ENCODE measurements at places on chromosomes 1 and 21.

GRCh38 chr21:45291613-45292398 is 4.1 kb upstream of the POFUT2 start:
- DNase-seq, result no peak

DNA sequence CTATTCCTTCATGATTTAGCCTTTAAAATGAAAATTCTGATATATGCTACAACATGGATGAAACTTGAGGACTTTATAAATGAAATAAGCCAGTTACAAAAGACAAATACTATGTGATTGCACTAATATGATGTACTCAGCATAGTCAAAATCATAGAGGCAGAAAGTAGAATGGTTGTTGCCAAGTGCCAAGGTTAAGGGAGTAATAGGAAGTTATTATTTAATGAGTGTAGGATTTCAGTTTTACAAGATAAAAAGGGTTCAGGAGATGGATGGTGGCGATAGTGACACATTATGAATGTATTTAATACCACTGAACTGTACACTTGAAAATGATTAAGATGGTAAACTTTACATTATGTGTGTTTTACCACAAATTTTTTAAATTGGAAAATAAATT is 73.1 kb upstream of the FMN2 start:
- no peak for DNase-seq

DNA sequence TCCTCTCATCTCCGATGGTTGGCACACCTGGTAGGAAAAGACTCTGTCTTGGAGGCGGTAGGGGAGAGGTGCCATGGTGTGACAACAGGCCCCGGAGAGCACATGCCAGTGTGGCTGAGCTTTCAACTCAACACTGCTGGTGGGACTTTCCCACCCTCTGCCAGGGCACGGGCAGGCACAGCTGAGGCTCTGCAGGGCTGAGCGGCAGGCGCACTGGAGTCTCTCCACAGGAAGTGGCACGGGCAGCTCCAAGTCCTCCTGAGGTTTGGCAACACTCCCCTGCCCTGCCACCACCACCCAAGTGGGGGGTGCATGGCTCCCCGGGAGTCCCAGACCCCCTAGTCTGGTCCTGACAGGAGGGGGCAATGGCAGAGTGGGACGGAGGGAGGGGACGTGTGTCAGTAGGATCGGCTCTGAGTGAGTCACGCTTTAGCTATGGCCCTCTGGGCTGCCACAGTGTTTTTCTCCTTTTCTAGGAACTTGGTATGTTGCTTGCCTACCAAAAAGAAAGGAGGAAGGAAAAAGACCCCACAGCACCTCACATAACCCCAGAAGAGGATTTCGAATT is 27.3 kb upstream of the EVA1B start:
- DNase-seq, result no peak

- no peak for DNase-seq
Observed at GRCh38 chr1:220803401-220804201, 16.9 kb downstream of the MTARC1 start.

DNA sequence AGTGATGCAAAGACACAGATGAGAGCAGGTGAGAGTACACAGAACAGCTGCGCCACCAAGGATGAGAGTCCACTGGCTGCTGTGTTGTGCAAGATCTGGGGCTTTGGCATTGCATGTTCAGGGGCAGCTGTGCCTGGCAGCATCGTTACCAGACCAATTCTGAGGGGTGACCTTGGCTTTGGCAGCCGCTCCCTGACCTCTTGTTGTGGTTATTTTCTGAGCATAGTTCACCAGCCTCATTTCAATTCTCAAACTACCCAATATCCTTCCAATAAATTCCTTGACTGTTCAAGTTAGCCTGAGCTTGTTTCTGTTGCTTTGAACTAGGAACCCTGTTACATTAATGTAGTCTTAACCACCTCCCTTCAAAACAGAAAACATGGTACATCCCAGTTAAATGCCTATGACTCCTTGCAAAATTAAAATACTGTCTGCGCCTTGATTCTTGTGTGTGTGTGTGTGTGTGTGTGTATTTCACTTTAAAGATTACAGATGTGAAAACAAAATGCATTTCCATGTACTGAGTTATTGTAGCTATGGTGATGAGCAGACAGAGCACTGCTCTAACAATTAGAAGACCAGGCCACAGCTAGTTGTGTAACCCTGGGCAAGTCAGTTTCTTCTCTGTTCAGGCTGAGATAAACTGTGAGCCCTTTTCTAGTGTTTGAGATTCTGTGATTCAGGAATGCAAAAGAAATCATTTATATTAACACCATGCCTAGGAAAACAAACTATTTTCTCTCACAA is 106.3 kb upstream of the GUCA2B start:
- no peak for DNase-seq

- no peak for DNase-seq
Observed at GRCh38 chr1:44812822-44813543, 4.7 kb downstream of the BTBD19 start.

DNA sequence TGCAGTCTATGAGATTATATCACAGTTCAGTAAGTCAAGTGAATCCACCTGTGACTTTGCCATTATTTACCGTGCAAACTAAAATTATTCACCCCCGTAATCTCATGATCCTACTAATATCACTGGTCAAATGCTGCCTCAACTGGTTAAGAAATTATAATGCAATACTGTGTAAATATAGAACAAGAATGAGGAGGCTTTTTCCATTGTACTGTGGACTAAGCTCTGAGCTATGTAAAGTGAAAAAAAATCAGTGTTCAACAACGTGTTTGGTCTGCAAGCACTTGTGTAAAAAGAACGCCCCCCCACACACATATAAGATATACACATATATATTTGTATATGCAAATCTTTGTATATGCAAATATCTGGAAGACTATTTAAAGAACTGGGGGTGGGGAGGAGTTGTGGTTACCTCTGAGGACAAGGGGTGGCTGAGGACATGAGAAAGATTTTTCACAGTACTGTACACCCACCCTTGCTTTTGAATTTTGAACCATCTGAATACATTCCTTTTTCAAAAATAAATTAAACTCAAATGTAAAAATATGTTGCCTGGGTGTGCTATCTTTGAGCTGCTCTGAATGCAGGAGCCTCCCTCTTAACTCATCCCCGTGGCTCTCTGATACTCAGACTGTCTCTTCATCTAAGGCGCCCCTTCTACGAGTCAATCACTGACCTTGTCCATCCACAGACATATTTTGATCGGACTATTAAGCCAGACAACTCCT is 57.0 kb downstream of the PTP4A2 start:
- no peak for DNase-seq

DNA sequence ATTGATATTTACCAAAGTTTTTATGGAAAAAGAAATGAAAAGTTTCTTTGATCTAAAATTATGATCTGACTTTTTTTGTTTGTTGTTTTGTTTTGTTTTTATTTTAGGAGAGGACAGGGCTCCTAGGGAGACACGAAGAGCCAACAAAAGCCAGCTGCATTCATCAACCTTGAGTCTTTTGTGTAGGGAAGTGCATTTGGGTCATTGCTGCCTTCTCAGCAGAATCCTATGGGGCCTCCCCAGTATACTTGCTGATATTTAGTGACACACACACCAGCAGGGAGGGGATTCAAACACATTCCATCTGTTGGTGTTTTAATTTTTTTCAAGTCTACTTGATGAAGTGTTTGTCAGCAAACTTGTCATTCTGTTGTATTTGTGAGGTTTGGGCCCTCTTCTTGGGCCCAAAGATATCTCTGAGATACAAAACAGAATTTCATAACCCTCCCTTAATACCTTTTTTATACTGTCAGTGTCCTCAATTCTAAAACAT is 203.5 kb downstream of the NTNG1 start:
- DNase-seq, result no peak

GRCh38 chr1:31860581-31860980 is 44.8 kb upstream of the SPOCD1 start:
- no peak for DNase-seq

GRCh38 chr1:71698186-71698585 is 584.2 kb downstream of the NEGR1 start:
- DNase-seq, result no peak

GRCh38 chr1:210288116-210288515 is 40.6 kb upstream of the HHAT start:
- no peak for DNase-seq

- DNase-seq, result no peak
Observed at GRCh38 chr1:10489291-10490055, 14.7 kb downstream of the PEX14 start.

DNA sequence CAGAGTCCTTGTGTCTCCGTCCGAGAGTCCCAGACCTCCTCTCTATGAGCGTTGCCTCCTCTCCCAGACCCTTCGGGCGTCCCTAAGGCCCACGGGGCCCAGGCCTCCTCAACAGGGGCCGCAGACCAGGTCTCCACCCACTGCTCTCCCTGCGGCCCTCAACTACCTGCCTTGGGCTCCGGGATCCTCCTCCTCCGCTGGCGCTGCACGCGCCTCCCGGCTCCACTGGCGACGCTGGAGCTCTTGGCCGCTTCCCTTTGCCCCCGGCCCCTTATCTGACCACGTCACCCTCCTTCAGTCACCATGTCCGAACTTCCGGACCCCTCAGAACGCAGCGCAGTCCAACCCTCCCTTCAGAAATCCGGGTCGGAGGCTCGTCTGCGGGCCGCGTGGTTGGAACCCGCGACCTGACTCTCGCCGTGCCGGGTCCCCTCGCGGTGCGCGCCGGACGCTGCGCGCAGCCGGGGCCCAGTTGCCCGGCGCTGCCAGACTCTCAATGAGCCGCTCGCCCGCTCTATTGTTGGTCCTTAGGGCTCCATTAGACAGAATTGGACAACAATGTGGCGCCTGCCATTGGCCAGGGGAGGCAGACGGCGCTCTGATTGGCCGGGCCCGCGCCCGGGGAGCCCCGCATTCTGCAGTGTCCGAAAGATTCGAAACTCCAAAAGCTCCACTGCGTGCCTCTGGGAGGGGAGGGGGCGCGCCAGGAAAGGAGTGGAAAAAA is at the start of gene DMRTA2:
DMRTA2 (minus strand) TSS at position 498 of the 724 bp plus-strand sequence. CDS start 1,907 bp downstream, outside the sequence.
- DNase-seq, result no peak

GRCh38 chr1:50308878-50309277 is 114.4 kb downstream of the DMRTA2 start:
- DNase-seq, result no peak

- DNase-seq, result no peak
Observed at GRCh38 chr1:167720965-167721616, 691 bp upstream of the MPZL1 start.

DNA sequence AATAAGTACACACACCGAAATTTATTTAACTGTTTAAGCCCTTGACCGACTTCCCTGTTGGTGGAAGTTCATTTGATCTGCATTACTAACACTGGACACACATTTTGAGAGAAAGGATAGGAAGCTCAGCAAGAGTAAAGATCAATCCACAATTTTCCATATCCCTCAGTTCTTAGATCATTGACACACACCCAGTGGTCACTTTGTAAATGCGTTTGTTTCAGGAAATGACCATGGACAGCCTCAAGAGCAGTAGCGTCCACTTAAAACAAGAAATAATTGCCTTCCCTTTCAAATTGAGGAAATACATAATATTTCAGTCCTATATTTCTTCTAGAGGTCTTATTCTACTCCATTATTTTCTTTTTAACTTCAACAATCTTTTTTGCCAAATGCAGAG is 511.5 kb upstream of the PTBP2 start:
- DNase-seq, result no peak

GRCh38 chr1:246565751-246566127 is 322 bp downstream of the TFB2M start:
- DNase-seq, result no peak

- DNase-seq, result no peak
Observed at GRCh38 chr1:93969371-93969770, 60.1 kb upstream of the GCLM start.

DNA sequence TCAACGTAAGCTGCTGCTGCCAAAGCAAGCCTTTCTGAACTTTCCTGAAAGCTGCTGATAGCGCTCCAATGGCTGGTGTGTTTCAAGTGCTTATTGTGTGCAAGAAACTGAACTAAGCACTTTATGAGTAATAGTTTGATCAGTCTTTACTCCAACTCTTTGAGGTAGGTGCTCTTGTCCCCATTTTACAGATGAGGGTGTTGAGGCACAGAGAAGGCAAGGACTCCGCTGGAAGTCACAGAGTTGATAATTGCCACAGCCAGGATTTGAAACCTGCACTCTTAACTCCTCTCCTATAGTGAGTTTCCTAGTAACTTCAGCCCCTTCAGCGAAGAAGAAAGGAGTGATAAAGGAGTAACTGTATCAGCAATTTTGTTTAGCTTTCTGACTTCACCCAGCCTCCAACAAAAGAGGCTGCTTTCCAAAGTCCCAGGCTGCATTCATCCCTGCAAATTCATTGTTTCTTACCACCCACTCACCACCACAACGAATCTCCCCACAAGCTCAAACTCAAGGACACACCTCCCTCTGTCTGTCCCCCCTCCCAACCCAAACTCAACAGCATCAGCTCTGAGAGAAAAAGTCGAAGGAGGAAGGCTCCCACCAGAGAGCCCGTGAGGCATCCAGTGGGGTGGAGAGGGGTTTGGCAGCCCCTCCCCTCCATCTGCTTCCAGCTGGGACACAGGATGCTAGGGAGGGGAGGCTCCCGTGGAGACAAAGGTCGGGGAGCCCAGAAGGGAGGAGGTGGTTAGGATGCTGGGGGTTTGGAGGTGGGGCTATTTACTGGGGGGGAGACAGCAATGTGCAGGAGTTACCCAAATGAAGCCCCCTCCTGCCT is 139.6 kb downstream of the NAV1 start:
- no peak for DNase-seq

GRCh38 chr1:219993554-219994433 is 52.5 kb downstream of the EPRS1 start:
- DNase-seq, result no peak

GRCh38 chr1:186828611-186829454 is at the start of gene PLA2G4A:
Gene PLA2G4A (plus strand): TSS chr1:186828949. CDS start chr1:186854355, 25,406 bp downstream.
- no peak for DNase-seq

- DNase-seq, result peak; percentile 36
Observed at GRCh38 chr1:115098979-115099692, 9.8 kb upstream of the TSPAN2 start.

- DNase-seq, result no peak
Observed at GRCh38 chr1:26909951-26910342, 3.8 kb downstream of the NR0B2 start.

DNA sequence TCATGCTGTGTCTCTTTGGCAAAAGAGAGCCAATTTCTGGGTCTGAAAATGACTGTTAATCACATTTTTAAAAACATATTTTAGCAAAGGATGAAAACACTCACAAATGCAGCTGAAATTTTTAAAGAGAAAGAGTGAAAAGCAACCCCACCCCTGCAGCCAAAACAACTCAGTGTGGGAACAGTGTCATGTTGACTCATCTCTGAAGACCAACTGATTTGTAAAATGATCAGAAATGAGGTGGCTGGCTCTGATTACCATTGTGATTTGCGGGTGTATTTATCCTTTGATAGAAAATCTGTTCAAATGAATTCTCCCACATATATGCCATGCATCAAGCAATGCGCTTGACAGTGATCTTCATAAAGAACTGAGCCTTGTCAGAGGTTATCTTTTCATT is 287.0 kb upstream of the ESRRG start:
- no peak for DNase-seq

All from stimulated activated CD8-positive, alpha-beta memory T cell treated with anti-CD3 and anti-CD28 coated beads, Interleukin-2, amount 100 ng/mL, for 48 hours (primary cell).